KG1 (cell line): ENCODE measurements at places on chromosomes 2 and 18.

DNA sequence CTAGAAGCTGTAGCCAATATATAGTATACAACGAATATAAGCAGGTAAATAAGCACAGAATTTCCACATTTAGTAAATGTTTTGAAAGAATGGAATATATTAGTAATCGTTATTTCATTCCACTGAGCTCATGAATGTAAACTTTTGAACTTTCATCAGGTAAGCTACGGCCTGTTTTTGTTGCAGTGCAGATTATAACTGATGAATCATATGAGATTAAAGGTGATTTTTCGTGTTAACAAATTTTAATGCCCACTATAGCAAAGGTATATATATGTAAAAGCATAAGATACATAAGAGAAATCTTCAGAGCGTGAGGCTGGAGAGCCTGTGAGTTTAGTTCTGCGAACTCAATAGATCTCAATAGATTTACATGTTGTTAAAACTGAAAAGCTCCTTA, 1.1 kb downstream of the SCYGR1 start:
- no peak for DNase-seq

- DNase-seq: no peak
Measured at GRCh38 chr2:20633794-20634506, 16.9 kb downstream of the HS1BP3 start.

- DNase-seq: no peak
Measured at GRCh38 chr18:49055754-49056172, 105.0 kb upstream of the SMAD7 start.

DNA sequence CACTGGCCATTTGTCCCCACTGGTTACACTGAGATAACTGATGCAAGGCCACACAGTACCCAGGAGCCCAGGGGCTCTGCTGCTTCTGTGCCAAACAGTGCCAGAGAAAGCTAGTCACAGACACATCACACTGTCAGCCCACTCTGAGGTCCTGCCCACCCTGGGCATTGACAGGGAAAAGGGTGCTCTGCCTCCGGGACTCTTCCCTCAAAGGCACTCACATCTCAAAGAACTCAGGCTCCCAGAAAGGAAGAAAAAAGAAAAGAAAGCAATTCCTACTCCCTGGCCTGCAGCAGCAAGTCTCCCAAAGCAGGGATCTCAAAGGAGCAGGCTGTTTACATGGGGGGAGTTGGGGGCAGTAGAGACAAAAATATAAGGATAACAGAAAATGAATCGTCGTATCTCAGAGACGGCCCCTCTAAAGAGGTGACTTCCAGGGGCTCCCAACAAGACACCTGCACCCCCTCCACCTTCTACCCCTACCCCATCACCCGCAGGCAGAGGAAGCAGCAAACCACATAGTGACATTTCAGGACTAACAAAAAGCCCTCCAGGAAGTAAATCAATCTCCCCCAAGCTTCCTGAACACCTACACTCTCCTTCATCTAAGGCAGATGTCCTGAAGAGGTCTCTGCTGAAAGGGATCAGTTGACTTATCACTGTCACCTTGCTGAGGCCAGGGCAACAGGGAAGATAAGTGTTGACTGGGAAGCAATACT, 247.6 kb downstream of the TNS1 start:
- no peak for DNase-seq

- no peak for DNase-seq
Measured at GRCh38 chr2:113105047-113105785, 22.2 kb upstream of the IL1RN start.

DNA sequence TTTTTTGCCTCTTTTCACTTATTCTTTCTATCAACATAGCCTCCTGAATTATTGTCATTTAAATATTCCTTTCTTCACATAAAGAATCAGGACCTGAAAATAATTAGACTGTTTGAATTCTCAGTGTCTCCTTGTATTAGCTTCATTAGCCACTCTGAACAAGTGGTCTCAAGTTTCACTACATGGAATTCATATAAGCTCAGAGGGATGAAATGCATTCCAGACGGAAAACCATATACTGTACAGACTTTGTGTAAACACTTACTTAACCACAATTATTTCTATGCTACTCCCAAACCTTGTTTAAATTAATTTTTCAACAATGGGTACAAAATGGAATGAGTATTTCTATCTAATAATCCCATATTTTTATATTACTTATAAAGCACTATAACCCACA, 53.4 kb downstream of the CHN1 start:
- no peak for DNase-seq

GRCh38 chr2:53021828-53022227, 745.8 kb upstream of the CHAC2 start:
- no peak for DNase-seq

DNA sequence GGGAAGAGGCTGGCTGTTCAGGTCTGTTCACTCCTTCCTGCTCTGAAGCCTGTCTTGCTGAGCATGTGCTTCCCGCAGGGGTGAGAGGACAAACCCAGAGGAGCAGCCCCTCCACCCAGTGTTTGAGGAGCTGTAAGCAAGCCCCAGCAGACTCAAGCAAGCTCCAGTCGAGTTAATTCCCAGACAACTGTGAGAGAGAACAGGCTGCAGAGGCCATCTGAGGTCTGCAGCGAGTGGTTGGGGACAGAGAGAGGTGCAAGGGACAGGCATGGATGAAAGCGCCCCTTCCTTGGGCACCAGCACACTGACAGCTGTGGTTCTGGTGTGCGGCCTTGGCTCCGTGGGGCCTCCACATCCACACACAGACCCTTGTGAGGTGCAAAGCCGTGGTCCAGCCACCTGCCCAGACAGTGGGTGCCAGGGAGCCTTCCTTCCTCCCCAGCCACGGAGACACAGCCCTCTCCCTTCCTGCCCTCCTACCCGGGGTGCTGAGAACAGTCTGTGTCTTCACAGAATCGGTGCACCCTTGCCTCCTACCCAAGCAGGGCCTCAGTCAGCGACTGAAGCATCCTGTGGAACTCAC, 36.2 kb downstream of the MAL start:
- DNase-seq: no peak

DNA sequence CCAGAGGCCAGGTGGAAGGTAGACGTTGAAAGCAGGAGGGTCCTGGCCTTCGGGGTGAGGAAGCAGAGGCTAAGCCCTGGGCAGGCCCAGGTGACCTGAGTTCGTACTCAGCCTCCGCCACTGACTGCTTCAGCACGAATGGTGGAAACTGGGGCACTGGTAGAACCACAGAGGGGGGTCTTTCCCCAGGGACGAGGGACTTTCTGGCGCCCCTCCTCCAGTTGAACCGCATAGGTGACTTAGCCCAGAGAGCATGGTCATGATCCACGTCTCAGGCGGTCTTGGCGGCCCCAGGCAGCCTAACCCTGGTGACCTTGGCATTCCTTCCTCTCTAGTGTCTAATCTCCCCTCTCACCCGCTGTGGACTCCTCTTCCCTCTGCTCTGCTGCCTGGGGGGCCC, 30.2 kb downstream of the INHBB start:
- DNase-seq: no peak

DNA sequence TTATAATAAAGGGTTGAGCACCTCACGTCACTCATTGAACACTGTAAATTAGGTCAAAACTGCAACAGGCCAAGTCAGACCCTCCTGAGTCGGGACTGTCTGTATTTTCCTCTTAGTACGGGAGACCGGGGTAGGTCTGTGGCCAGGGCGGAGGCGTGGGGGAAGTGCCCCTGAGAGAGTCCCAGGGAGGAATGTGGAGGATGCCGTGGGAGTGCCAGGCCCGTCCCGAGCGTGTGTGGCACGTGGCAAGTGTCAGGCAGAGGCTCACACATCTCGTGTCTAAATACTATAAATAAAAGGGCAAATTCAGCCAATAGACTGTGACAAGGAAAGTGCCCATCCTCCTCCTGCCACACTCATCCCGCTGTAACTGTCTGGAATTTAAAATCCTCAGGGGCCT, 6.3 kb upstream of the HDAC4 start:
- DNase-seq: no peak
